ENCODE measurements at places on chromosomes 5 and 9.
A peak's percentile ranks its signal among the peaks of the same experiment; 100 is the strongest.

GRCh38 chr9:13447843-13448422 is 168.4 kb upstream of the MPDZ start:
- peak; percentile 60 for DNase-seq

- DNase-seq = no peak
Observed at GRCh38 chr5:178360222-178360925, 127.8 kb upstream of the PHYKPL start.

DNA sequence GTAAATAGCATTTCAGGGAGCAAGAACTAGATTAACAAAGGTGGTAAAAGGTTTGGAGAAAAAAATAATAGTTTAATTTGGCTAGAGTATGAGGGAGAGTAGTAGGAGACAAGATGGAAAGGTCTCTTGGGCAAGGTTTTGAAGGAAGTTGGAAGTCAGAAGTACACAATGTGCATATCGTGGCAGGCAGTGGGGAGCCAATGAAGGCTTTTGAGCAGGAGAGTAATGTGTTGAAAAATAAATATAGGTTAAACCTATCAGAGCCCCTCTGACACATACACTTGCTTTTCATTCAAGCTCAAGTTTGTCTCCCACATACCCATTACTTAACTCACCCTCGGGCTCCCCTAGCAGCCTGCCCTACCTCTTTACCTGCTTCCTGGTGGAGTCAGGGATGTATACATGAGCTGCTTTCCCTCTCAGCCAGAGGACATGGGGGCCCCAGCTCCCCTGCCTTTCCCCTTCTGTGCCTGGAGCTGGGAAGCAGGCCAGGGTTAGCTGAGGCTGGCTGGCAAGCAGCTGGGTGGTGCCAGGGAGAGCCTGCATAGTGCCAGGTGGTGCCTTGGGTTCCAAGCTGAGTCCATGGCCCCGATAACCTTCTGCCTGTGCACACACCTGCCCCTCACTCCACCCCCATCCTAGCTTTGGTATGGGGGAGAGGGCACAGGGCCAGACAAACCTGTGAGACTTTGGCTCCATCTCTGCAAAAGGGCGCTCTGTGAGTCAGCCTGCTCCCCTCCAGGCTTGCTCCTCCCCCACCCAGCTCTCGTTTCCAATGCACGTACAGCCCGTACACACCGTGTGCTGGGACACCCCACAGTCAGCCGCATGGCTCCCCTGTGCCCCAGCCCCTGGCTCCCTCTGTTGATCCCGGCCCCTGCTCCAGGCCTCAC is at the start of gene CA9:
TSS of gene CA9 (plus strand) at position 797 of the 893 bp plus-strand sequence. CDS start at position 829, 32 bp downstream.
- DNase-seq = no peak

- DNase-seq = peak; percentile 90
Observed at GRCh38 chr5:159021901-159022556, 77.7 kb downstream of the EBF1 start.

DNA sequence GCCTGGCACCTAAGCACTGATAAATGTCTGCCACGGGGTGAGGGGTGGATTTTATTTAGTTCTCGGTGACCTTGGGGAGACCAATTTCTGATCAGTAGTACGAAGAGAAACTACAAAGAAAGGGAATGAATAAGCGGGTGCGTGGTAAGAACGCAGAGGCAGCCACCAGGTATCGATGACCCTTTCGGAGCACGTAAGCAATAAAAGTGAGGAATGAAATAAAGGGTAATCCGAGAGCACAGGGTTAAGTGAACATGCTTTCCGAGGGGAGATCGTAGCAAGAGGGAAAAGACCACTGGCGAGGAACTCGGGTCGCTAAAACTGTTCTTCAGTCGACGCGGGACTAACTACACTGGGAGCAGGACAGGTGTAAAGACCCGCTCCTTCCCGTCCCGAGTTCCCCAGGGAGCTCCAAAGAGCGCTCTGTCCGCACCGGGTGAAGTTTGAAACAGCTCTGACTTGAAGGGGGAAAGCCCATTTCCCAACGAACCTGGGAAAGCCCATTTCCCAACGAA is 1.1 kb downstream of the ELOVL7 start:
- DNase-seq = no peak

DNA sequence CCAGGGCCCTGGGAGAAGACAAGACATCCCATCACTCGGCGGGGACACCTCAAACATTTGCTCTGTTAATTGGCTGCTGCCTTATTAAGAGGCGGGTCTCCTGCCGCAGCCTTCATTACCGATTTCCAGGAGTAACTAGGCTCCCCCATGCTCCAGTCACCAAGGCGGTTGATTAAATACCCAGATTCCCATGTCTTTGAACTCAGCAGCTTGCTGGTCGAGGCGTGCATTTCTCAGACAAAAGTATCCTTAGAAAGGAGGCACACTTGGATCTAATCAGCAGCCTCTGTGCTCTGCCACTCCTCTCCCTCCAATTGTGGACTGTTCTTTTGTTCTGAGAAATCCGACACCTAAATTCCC is 228.8 kb downstream of the FSTL4 start:
- DNase-seq = no peak

DNA sequence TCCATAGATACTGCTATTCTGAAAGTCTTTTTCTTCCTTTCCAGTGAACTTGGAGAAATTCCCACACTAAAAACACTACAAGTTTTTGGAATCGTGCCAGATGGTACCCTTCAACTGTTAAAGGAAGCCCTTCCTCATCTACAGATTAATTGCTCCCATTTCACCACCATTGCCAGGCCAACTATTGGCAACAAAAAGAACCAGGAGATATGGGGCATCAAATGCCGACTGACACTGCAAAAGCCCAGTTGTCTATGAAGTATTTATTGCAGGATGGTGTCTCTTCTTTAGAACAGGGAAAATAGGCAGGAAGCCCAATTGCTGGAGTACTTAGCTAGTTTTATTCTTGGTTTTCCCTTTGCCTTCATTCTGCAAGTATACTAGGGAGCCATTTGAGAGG is 29.9 kb downstream of the SKP2 start:
- DNase-seq = no peak
